Activated effector memory CD4-positive, alpha-beta T cell treated with Interleukin-2 at 50 U/mL for 16 hours (primary cell): ENCODE measurements at places on chromosomes 6 and 20.

GRCh38 chr6:89763550-89763949 is 56.0 kb downstream of the MDN1 start:
- DNase-seq, result no peak

GRCh38 chr20:43460172-43460829 is 2.6 kb downstream of the SRSF6 start:
- no peak for DNase-seq

DNA sequence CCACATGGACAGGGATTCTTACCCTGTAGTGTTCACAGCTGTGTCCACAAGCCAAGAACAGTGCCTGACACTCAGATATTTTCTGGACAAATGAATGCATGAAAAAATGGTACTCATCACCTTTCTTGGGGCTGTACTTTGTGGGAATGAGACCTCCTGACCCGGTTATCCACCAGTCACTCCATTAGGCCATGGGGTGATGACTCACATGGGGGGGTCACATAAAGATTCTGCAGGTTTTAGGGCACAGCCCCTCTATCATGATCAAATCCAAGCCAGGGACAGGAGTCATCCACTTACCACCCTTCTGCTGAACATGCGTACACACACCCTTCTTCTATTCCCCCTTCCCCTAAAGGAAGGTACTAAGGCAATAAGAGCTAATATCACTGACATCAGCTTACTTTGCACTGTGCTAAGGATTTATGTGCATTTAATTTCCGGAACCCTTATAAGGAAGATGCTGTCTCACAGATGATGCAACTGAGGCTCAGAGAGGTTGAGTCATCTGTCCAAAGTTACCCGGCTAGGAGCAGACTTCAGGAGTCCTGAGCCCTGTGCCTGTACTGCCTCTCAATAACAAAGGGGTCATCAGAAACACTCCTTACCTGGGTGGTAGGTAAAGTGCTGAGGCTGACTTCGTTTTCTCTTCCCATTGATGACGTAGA is 107.8 kb downstream of the NFATC2 start:
- no peak for DNase-seq

- DNase-seq, result no peak
Measured at GRCh38 chr20:20887593-20888265, 175.3 kb upstream of the RALGAPA2 start.

- no peak for DNase-seq
Measured at GRCh38 chr6:106490030-106490429, 129.5 kb downstream of the CRYBG1 start.

GRCh38 chr6:131931063-131931750 is 20.0 kb downstream of the CCN2 start:
- no peak for DNase-seq

DNA sequence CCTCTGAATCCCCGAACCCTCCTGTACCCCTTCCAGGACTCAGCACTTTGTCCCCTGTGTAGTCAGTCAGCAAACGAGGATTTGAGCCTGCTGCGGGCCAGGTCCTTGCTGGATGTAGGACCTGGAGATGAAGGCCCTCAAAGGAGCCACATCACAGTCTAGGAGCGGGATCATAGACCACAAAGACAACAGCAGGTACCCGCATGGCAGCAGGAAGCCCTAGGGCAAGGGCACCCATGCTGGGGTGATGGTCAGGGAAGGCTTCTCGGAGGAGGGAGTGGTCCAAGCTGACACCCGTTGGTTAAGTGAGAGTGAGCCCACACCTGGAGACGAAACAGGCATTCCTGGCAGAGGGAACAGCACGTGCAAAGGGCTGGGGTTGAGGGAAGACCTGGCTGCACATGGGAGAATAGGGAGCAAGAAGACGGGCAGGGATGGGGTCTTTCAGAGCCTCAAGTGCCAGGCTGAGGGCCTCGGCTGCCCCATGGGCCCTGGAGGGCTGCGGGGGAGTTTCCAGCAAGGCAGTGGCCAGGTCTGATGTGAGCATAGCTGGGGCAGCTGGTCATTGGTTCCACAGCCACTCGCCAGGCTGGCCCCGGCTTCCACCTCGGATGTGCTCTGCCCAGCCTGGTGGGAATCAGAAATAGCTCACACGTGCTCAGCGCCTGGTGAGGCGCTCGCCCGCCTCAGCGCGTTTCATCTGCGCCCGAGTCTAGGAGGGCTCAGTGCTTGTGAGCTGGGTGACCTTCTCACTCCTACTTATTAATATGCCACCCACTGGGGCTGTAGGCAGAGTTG is 15.0 kb downstream of the DLGAP4 start:
- DNase-seq, result no peak

DNA sequence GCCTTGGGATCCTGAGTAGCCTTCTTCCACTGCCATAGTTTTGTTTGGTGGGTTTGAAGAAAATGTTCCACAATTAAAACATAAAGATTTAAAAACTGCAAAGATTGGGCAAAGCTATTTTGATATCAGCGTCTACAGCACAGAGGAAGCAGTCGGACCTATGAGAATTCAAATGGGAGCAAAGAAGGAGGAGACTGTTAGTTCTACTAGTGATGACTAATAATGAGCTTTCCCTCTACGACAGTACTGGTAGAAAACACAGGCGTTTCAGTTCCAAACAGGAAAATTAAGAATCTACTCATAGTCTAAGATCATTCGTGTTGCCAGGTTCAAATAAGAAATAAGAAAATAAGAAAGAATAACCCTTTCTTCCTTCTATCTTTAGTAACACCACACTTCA is 121.2 kb downstream of the INSM1 start:
- no peak for DNase-seq

DNA sequence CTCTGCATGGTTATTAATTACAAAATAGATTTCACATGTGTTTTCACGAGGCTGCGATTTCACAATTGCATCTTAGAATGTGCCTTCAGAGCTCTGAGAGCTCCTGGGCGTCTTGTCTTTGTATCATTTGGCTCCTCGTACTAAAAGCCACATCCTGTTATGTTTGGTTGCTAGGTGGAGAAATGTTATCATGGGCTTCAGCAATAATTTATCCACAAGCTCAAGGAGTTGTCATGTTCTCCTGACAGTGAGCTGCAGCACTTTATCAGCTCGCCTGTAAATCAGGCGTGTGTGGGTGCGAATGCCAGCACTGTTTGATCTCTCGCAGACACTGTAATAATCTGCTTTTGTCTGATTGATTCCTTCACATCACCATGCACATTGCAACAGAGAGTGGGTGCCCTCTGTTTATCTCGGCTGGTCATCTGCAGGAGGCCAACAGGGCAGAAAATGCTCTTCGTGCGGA is 218.6 kb upstream of the ZFP64 start:
- DNase-seq, result peak; percentile 47

DNA sequence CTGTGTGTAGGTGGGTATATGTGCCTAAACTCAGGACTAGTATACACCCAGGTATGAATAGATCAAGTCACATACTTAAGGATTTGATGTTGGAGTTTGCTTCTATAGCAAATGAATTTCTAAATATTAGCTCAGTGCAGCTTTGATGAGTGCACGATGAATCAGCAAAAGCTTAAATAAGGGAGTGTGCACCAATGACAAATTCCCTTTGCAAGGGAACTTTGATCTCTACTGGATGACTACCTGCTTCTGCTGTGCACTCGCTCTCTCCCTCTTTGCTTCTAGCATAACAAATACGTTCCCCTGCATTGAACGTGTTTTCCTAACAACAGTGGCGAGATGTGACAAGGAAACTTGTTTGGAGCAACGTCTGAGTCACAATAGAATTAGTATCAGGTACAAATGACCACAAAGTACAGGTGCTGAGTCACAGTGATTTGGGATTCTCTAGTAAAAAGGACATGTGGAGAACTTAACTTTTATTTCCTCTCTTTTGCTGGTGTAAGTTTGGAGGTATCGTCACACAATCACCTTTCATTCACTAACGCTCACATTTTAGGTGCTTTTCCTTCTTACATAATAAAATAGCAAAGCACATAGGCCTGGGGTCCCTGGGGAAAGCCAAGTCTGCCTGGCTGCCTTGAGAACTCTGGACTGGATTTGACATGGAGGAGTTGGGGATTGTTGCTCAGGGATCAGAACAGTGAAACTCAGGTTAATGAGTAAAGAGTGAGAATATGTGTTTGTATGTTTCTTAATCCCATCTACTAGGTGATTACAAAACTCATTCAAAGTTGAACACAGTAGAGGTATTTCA is 49.7 kb downstream of the KLHL31 start:
- no peak for DNase-seq

- no peak for DNase-seq
Measured at GRCh38 chr6:139343052-139343750, 31.2 kb downstream of the CITED2 start.

DNA sequence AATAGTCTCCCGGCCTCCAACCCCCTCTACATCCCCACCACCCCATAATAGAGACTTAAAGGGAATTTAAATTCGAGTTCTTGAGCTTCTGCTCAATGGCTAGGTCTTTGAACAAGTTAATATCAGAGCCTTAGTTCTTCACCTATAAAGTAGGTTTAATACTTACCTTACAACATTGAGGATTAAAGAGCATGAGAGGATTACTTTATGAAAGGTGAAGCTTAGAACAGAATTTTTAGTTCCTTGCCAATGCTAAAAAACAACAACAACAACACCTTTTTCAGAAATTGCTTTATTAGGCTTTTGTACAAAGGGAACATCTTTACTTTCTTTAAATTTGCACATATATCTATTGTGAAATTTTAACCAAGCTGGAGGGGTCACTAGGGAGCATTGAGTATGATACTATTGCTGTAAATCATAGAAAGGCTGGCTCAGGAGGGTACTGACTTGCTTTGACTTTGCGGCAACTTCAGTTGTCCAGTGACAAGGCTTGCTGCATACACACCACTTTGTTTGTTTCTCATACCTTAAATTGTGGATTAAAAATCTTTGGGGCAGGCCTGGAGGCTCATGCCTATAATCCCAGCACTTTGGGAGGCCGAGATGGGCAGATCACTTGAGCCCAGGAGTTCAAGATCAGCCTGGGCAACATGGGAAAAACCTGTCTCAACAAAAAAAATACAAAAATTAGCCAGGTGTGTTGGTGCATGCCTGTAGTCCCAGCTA is 9.7 kb downstream of the TOP1 start:
- no peak for DNase-seq

DNA sequence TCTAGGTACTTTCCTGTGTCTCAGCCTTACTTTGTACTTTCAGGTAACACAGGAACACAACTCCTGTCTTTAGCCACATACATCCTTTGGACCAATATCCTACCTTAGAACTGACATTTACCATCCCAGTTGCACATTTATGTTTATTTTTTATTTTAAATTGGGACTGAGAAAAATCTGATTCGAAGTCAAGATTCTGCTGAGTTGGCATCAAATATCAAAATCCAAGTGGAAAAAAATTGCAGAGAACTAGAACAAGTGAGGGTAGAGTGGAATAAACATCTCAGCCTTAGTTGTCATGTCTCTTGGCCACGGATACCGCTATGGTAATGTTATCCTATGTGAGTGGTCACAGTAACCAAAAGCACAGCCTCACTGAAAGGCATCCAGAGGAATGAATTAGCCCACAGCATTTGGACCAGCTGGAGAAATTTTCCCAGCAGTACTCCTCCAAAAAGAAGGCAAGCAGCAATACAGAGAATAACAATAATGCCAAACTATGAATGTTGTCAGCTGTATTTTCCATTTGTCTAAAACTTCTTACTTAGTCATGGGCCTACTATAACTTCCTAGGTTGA is 17.6 kb upstream of the EYA4 start:
- no peak for DNase-seq

DNA sequence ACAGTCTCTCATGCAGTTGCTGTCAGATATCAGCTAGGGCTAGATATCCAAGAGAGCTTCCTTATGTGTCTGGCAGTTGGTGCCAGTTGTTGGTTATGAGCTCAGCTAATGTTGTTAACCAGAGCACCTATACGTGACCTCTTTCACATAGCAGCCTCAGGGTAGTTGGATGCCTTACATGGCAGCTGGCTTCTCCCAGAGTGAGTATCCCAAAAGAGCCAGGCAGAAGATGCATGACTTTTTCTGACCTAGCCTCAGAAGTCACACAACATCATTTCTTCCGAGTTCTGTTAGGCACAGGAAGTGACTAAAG is 175.7 kb downstream of the VEGFA start:
- no peak for DNase-seq

GRCh38 chr20:63711085-63711645 is 3.3 kb downstream of the ZGPAT start:
- no peak for DNase-seq

DNA sequence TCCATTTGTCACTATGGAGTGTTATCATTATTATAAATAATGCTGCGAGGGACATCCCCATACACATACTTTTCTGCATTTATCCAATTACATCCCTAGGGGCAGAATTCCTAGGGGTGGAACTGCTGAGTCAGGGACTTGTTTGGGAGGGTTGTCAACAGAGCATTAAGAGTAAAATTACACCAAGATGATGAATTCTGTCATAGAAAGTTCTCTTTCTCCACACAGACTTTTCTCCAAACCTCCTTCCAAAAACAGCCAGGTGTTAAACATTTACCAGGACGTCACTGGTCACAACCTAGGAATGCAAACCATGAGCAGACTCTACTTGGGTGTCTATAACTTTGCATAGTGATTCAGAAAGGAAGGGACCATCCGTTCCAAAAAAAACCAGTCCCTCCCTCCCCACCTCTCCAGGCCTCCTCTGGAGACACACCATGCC is 95.5 kb downstream of the PRND start:
- no peak for DNase-seq

DNA sequence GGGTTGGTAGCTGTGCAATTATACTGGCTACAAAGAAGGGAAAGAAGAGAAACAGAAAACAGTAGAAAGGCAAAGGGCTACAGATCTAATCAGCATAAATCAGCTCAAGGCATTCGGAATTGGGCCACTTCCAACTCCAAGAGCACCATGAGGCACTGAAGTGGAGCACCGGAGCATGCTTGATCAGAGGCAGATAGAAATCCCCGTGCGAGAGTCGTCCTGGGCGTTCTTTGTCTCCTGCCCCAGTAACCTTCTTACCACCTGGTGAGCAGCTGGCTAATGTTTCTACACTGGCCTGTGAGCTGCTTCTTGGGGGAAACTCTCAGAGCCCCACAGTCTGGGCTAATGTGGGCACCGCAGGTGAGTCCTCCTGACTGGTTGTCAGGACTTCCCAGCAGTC is 16.7 kb downstream of the NEDD9 start:
- DNase-seq, result no peak

GRCh38 chr20:1010659-1011058 is 8.5 kb upstream of the RSPO4 start:
- DNase-seq, result no peak

DNA sequence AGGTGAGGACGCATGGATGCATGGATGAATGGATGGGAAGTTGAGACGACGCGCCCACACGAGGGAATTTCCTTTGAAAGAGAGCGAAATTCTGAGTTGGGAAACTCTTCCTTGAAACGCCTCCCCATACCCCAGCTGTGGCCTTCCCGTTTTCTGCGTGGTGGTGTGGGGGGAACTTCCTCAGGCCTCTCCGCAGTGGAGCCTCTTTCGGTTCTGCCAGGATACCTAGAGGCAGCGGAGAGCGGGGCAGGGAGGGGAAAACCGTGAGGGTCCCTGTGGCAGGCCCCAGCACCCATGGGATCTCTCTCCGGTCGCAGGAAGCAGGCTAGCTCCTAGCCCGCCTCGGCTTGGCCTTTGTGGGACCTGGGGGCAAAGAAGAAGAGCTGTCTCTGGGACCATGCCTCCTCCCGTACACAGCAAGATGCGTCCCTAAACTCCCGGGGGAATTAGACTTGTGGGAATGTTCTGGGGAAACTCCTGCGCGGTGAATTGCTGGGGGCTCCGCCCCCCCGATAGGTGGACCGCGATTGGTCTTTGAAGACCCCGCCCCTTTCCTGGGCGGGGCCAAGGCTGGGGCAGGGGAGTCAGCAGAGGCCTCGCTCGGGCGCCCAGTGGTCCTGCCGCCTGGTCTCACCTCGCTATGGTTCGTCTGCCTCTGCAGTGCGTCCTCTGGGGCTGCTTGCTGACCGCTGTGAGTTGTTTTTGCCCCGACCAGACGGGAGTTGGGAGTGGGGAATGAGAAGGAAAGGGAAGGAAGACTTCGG is at the start of gene CD40:
Gene CD40, plus strand, starts transcription at position 611 of the 764 bp plus-strand sequence. Its CDS starts 30 bp downstream, at position 641.
- DNase-seq, result peak; percentile 44
